ENCODE measurements at places on chromosomes 4 and X.

DNA sequence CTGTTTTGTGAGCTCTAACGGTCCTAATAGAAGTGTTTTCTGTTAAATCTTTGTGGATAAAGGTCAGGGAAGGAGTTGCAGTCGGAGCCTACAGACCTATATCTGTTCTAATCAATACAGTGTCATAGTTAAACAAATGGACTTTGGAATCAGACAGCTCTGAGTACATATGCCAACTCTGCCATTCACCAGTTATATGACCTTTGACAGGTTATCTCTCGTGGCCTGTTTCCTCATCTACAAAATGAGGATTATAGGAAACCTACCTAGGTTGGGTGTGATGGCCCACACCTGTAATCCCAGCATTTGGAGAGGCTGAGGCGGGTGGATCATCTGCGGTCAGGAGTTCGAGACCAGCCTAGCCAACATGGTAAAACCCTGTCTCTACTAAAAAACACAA, 89.7 kb downstream of the MID1IP1 start:
- DNase-seq: no peak

DNA sequence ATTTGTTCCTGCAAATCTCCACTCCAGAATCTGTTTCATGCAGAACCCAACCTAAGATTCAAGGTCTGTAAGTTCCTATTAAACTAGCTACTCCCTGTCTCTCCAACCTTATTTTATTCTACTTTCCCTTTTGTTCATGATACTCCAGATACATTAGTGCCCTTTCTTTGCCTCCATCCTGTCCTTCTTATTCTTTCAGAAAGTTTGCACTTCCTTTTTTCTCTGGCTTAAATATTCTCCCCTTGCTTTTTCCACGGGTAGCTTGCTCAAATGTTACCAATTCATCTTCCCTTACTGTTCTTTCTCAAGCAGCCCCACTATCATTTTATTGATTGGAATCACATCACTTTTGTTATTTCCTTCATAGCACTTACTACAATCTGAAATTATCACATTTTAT, 72.1 kb downstream of the CAMK2D start:
- DNase-seq: no peak

GRCh38 chr4:6884341-6884870, 25.2 kb upstream of the TBC1D14 start:
- no peak for DNase-seq

DNA sequence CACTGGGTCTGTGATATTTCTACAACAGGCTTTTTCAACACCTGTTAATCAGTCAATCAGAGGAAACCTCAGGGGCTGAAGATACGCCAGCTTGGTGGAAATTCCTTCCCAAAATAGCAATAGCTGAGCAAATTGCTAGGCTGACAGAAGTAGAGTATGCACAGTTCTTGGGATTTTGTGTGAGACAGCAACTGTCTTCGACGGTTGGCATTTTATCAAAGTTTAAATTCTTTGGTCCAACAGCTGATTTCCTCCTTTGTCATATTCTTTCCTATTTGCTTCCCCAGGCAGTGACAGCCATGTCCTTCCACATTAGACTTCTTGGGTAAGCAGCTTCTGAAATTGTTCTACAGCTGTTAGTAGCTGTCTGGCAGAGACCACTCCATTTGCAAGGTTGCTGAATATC, 8.0 kb upstream of the PALLD start:
- DNase-seq: no peak

DNA sequence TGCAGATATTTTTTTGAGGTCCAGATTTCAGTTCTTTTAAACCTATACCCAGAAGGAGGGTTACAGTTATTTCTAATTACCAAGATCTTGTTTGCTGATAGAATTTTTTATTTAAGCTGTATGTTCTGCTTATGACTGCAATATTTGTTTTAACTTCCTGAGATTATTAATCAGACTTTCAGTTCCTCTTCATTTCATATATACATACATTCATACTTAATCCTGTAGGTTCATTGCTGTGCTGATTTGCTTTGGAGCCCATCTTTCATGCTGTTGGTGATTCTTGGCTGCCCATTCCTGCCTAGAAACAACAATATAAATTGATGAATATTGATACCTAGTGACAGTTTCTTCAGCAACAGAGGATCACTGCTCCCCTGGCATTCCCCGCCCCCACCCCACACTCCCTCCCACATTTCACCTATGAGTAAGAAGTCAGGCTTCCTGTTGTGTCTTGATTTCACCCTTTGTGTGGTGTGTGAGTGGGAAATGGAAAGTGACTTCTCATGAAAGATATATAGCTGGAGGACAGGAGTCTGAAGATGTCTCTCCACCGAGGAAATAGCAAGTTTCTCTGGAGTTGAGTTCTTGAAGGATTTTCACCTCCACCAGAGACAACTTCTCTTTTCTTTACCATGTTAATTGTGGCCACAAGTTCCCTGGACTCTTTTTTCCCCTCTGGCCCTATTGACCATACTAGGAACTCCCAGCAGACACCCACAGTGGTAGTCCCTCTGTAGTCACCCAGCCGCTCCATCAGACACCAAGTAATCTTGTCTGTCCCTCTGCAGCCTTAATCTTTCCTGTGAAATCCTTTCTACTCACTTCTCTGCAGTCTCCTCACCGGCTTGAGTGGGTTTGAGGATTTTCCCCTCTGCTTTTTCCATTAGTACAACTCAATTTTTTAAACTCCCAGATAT, 118.4 kb downstream of the ASB9 start:
- DNase-seq: no peak

DNA sequence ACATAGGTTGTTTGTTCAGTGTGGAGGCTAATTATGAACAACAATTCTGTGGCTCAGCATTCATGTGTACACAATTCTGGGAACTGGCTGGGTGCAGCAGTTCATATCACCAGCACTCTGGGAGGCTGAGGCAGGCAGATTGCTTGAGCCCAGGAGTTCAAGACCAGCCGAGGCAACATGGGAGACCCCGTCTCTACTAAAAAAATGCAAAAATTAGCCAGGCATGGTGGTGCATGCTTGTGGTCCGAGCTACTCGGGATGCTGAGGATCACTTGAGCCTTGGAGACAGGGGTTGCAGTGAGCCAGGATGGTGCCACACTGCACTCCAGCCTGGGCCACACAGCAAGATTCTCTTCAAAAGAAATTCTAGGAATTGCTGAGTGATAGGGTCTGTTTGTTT, 4.5 kb upstream of the PPP2R2C start:
- DNase-seq: peak; percentile 10

DNA sequence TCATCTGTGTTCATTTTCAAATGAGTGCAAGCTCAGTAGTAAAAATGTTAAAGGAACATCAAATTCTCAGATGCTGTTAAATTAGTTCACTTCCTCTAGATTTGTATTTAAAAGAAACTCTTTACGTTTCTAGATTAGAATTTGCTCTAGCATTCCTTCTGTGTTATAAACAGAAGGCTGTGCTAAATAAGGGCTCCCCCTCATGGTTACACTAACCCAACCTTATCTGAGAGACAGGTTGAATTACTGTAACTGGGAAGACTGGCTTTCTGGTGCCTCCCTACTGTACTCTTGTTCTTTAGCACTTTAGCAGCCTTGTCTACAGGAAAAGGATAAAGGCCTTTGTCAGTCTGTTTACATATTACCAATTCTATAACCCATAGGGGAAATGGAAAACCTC, 56.8 kb downstream of the RXFP1 start:
- DNase-seq: no peak

DNA sequence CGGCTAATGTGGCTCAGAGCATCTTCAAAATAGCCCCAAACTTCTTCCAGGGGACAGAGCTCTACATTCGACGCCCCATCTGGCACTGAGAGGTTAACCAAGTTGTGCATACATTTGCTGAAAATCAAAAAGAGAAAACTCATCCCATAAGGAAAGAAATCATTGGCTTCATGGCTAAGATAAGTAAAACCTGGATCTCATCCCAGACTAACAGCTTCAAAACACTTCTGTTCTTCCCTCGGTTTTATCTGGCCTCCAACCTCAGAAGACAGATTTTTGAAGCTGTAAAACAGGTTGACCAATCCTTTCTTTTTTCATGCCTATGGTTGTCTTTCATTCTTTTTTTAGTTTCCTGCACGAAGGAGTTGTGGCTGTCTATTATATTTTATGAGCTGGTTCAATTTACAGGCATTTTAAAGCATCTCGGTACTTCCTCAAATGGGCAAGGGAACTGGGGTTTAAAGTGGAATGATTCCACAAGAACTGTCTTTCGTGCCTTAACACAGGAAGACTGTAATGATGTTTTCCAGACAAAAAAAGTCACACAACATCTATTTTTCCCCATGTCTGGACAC, 107.6 kb downstream of the DLG3 start:
- no peak for DNase-seq

- no peak for DNase-seq
These were observed at the start of gene CLDN22 for GRCh38 chr4:183320211-183321059. Gene CLDN22 (minus strand): TSS chr4:183320276. CDS start chr4:183320218, 58 bp downstream.

DNA sequence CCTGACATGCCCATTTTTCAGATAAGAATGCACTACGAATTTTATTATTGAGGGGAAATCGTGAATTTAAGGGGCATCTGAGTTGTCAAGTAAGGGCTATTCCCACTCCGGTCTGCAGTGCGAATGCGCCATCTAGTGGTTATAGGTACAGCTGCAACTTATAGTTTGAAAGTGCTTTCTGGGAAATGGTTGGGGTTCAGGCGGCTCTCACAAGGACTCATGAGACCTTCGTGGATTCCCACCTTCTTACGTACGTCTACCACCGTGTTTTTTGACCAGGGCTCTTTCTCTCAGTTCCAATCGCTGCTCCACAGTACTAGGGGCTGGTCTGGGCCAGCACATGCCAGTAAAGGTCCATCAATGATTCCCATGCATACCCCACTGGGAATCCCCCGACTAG, 12.3 kb downstream of the MSL3 start:
- no peak for DNase-seq

GRCh38 chr4:176438401-176438800, 118.6 kb downstream of the SPCS3 start:
- no peak for DNase-seq

DNA sequence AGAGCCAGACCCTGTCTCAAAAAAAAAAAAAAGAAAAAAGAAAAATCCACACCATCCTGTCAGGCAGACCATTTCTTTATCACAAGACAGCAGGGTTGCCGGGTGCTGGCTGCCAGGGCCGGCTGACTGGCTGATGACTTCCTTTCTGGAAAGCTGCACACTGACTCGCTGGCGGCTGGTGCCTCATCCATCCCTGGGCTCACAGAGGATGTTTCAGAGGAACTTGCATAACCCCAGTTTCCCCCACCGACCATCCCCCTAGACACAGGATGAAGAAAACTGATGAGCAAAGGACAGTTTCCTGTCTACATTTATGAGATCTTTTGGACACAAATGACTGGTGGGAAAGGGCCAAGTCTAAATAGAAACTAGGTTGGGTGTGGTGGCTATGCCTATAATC, 14.1 kb downstream of the HPSE start:
- DNase-seq: no peak

GRCh38 chrX:53116101-53116500, 22.2 kb downstream of the KANTR start:
- DNase-seq: no peak

DNA sequence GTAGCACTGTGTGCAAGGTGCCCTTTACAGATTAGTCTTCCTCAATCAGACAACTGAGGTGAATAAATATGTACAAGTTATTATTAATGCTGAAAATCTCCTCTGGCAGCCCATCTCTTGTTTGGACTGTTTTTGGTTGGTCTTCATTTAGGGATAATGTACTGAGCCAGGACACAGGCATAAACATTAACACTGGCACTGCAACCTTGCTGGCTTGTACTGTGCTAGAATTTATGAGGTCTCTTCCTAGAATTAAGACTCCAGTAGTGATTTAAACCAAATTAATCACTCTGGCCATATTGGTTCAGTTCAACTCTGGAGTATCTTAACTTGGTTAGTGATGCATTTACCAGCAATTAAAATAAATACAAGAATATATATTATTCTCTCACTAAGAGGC, 244.7 kb upstream of the GK2 start:
- no peak for DNase-seq

GRCh38 chrX:65601530-65602220, 65.8 kb upstream of the MSN start:
- DNase-seq: no peak

- no peak for DNase-seq
These were observed 97.3 kb downstream of the DDX60 start for GRCh38 chr4:168221301-168221700.

- DNase-seq: no peak
These were observed 22.8 kb upstream of the SPON2 start for GRCh38 chr4:1195109-1195671.

GRCh38 chrX:34631479-34632220, 25.4 kb downstream of the TMEM47 start:
- DNase-seq: no peak

DNA sequence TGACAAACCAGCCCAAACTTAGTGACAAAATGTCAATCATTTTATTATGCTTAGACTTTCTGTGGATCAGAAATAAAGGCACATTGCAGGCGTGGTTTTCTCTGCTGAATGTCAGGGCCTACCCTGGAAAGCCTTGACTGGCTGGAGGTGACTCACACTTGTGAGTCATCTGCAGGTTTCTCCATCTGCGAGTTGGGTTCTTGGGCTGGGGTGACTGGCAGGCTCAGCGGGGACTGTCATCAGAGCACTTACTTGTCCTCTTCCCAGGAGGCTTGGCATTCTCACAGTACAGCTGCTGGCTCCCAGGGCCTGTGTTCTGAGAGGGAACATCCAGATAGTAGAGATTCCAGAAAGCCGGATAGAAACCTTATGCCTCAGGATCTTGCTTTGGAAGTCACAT, 153.8 kb upstream of the AGA start:
- DNase-seq: no peak

GRCh38 chr4:174358410-174358809, 74.7 kb downstream of the CEP44 start:
- DNase-seq: no peak

DNA sequence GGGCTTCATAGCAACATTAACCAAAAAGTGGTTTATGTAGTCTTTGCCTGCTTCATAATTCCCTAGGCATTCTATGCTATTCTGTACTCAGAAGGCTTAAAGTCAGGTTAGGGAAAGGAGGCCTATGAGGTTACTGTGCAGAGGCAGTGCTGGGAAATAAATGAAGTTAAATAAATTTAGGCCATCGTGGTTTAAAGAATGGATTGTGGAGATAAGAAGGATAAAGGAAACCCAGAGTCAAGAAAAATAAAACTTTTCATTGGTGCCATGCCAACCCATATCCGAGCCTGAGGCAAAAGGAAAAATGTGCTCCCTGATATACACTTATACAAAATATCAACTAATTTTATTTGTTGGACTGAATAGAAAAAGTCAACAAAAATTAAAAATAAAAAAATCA, 70.2 kb downstream of the AR start:
- DNase-seq: no peak
